Occipital lobe (tissue), 3 donors: ENCODE measurements at places on chromosomes 13 and 19. TPM values are rescaled to one million over a fixed set of nuclear protein-coding genes. Genes with fewer than 3 reads are reported as not detected.

DNA sequence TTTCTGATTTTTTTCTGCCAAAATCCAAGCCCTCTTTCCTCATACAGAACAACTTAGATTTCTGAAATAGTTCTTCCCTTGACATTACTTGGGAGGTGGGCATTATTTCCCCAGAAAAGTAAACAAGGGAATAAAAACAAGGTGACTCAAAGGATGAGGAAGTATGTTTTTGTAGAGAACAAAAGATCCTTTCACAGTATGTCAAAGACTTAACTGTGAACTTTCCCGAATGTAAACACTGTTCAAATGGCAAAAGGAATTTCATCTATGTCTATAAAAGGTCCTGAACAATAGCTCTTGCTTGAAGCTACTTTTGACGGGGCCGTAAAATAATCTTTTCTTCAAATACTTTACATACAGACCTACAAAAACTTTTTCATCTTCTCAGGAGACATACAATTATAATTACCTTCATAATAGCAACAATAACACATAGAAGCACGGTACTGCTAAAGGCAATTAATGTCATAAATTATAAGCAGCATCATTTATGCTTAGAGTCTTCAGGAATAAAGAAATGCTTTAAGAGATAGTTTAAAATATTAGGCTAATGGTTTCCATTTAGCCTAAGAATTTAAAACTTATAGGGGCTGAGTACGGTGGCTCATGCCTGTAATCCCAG, 191.1 kb downstream of the RGCC start:
- no peak for DNase-seq

- no peak for DNase-seq
Observed at GRCh38 chr13:74929436-74929835, 552.5 kb downstream of the TBC1D4 start.

DNA sequence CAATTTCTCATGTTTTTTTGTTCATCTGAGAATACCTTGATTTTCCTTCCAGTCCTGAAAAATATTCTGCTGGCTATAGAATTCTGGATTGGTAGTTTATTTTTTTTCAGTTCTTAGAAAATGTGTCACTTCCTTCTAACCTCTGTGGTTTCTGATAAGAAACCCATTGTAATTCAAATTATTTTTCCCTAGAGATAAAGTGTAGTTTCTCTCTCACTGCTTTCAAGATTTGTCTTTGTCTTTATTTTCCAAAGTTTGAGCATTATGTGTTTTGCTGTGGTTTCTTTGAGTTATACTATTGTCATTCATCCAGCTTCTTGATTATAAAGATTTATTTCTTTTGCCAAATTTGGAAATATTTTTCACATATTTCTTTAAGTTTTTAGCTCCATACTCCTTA, 324.0 kb upstream of the SPRY2 start:
- no peak for DNase-seq

- DNase-seq, result no peak
Observed at GRCh38 chr19:55311397-55311796, 13.7 kb downstream of the TMEM150B start.

- DNase-seq, result no peak
Observed at GRCh38 chr13:76656500-76656899, 229.7 kb downstream of the KCTD12 start.

DNA sequence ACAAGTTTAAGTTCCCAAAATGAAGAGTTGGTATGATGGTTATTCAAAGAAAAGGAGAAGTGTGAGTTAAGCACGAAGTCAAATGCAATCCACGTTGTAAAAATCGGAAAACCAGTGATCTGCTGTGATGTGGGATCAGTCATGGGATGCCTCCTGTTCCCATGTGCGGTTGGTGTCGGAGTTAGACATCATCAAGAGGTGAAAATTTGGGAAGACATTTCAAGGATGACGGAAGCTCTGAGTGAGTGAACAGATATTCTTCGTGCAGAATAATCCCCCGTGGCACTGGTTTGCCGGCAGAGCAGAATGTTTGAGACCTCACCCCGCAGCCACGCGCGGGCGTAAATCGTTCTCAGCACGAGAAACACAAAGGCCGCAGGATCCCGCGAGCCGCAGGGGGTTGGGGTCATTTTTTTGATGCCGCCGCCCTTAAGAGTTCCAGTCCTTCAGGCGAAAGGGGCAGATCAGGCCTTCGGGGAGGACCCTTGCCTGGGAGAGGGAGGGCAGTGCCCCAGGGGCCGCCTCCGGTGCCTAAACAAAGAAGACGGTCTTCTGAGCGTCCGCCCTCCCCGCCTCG, 13.7 kb upstream of the SOX1 start:
- no peak for DNase-seq

DNA sequence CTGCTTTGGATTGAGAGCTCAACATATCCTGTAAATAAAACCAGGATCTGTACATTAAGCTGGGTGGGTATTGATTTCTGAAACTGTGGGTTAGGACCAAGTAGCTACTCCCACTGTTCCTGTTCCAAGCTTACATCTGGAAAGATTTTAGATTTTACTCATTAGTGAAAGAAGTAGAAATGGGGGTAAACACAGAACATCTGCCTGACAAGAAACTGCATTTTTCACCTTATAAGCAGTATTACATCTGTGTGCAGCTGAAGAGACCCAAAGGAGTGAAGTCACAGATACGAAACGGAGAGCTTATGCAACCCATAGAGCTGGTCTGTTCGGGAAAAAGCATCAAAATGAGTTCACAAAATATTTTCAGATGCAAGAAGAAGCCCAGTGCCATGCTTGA, 235.2 kb downstream of the SLITRK5 start:
- DNase-seq, result no peak

DNA sequence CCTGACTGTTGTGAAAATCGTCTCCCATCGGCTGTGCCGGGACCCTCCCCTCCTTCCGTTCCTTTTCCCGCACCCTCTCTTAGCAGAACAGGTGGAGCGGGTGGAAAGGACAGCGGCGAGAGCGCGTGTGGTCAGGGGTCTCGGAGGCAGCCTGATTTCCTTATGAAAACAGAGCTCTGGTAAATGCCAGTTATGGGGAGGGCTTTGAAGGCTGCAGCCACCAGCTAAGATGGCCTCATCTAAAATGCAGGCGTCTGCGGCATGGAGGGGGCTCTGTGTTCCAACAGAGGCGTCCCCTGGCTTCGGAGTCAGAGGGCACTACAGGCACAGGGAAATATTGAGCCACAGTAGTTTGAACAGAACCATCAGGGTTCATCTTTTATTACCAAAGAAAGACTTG, 93.8 kb upstream of the SOX1 start:
- DNase-seq, result no peak

Gene RFPL4A
- not detected for total RNA-seq

- peak; percentile 26 for DNase-seq
Observed at GRCh38 chr19:38433268-38433733, at the start of gene RYR1. Gene RYR1, plus strand, starts transcription at chr19:38433691. Its CDS starts 139 bp downstream, at chr19:38433830.

DNA sequence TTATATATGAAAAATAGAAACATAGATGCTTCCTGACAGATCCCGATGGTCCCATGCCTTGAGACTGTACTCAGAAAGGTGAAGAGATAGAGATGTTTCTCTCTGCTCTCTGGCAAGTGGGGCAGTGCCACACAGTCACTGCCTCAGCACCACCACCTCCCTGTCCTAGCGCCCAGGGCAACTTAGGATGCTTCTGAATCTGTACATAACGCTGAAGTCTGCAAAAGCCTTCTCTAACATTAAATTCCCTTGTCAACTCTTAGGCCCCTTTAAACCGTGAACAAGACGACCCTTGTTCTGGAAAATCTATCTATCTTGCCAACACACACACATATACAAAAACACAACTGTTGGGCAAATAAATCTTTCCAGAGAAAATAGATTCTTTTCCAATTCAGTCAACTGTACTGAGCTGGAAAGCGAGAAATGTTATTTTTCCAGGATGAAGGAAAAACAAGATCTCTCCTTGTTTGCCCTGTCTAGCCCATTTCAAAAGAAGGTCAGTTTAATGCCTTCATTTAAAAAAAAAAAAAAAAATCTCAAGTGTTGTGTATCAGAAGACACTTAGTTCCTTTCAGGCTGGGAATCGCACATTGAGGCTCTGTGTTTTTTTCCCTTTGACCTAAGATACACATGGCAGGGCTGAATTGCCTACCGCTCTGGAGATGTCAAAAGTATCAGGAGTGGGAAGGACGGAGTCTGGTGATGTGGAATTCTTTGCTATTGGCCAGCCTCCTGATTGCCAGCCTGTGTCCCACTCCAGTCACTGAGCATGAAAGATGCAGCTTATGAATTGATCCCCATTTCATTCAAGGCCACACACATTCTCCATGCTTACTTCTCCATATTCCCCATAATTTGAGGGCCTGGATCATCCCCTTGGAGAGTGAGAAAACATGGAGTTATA, 241.4 kb downstream of the LACC1 start:
- DNase-seq, result no peak

DNA sequence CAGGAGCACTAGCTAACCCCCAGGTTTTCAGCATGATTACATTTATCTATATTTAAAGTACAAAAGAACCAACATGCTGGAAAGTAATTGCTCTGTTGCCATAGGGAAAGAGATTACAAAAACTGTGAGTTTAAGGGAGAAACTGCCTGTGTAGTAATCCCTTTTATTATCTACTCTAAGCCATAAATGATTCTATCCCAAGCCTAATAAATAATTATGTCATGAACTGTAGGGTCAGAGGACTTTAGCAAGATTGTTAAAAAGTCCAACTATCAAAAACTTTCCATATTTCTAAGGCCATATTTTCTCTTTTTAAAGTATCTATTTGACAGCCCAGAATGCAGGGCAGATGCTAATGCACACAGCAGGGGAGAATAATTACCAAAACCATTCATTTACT, 573.8 kb upstream of the MIR17HG start:
- DNase-seq, result no peak

Gene FUT6
- not detected for total RNA-seq

Gene ZNF793
- total RNA-seq, result 51.3 TPM

GRCh38 chr13:28237944-28238343, 99.6 kb downstream of the PAN3 start:
- no peak for DNase-seq

Gene S1PR5
- 0.31 TPM for total RNA-seq

DNA sequence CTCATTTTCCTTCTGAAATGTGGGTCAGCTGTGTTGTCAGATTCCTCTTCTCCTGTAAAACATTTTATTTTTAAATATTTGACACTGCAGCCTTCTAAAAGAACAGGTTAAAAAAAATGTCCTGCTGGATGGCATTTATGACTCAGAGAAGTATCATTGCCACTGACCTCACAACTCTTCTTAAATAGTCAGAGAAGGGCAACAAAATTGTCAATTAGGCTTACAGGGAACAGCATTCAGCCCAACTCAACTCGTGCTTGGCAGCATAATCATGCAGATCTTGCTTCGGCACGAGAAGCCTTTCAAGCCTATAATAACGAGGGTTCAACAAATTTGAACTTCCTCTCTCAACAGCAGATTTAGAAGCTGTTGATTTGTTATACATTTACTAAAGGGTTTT, 296.7 kb upstream of the DACH1 start:
- no peak for DNase-seq

Gene KCNK6
- 0.31 TPM for total RNA-seq

Gene FFAR3
- total RNA-seq, result not detected

- DNase-seq, result no peak
Observed at GRCh38 chr19:57321116-57321515, 844 bp downstream of the ZNF543 start.

DNA sequence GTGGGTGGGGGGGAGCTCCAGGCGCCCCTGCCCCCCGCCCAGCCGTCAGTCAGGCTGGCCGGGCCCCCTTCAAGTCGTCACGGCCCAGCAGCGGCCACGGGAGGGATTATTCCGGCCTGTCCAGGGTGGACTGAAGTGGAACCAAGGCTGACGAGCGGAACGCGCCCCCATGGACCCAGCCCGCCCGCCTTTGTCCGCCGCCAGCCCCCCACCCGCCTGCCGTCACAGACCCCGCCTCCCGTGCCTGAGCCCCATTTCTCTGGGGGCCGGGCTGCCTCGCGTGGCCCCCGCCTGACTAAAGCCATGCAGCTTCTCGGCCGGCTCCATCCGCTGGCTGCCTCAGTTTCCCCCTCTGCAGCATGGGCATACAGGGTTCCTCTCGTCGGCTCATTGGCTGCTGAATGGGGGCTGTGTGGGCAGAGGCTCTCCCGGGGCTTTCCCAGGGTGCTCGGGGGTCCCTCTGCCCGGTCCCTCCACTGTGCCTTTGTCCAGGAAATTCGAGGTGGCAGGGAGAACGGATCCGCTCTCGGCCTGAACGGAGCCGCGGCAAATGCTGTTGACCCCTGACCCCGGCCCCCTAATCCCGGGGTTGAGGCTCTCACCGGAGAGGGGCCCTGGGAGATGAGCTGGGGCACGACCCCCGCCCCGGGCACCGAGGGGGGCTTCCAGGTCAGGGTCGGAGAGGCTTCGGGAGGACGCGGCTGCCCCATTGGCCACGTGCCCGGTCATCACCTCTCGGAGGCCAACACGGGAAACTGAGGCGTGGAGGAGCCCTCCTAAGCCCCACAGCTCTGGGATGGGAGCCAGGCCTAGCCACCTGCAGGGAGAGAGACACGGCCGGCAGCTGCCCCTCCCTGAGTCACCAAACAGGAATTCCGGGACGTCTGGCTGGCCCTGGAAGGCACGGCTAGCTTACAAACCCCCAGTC, 27.4 kb downstream of the EFNA2 start:
- no peak for DNase-seq

Gene RNF225
- not detected for total RNA-seq

GRCh38 chr13:99978799-99979452, 2.7 kb upstream of the ZIC2 start:
- DNase-seq, result no peak

DNA sequence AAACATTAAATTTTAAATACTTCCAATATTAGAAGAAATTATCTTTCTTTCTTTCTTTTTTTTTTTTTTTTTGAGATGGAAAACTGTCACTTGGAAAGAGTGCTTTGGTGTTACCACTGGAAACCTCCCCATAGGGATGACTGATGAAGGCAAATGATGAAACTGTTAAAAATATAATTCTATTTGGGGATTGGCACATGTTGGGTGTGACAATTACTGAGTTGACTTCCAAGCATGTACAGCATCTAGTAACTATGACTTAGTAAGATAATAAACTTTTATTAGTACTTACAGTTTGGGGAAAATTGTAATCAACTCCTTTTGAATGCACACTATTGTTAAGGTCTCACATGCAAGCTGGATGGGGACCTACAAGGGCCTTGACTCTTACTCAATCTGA, 592.5 kb downstream of the KCTD12 start:
- DNase-seq, result no peak

GRCh38 chr13:112462408-112462807, 86.3 kb downstream of the SPACA7 start:
- no peak for DNase-seq

Gene SIGLEC5
- total RNA-seq, result not detected

Gene ING1
- 19.0 TPM for total RNA-seq

Gene NLRP4
- total RNA-seq, result under 0.01 TPM
